ENCODE measurements at places on chromosomes 16 and 17. TPM values are rescaled to one million over a fixed set of nuclear protein-coding genes. Genes with fewer than 3 reads are reported as not detected.

CA10 gene
- total RNA-seq, result not detected

CLDN9 gene
- 2.3 TPM for total RNA-seq

CFAP52 gene
- total RNA-seq, result not detected

MYH3 gene
- 1.5 TPM for total RNA-seq

GP1BA gene
- not detected for total RNA-seq

C17orf50 gene
- not detected for total RNA-seq

GRB7 gene
- 0.65 TPM for total RNA-seq

ELMO3 gene
- 0.92 TPM for total RNA-seq

KRT9 gene
- not detected for total RNA-seq

CCDC40 gene
- total RNA-seq, result 9.0 TPM
